ENCODE measurements at places on chromosomes 12 and 14. TPM values are rescaled to one million over a fixed set of nuclear protein-coding genes. Genes with fewer than 3 reads are reported as not detected.

CCDC38 gene
- not detected for total RNA-seq

GAS2L3 gene
- total RNA-seq, result 24.5 TPM

- no peak for DNase-seq
Observed at GRCh38 chr14:105161964-105162668, 6.5 kb downstream of the JAG2 start.

GRCh38 chr12:52601671-52602070, 408 bp upstream of the KRT72 start:
- DNase-seq, result no peak

GRCh38 chr12:76183459-76184186, 99.1 kb upstream of the NAP1L1 start:
- peak; percentile 96 for DNase-seq

GRCh38 chr12:130251236-130251780, 86.4 kb upstream of the PIWIL1 start:
- DNase-seq, result no peak

LYZ gene
- not detected for total RNA-seq

NYNRIN gene
- 11.6 TPM for total RNA-seq

COL2A1 gene
- total RNA-seq, result under 0.01 TPM

MYF6 gene
- not detected for total RNA-seq

DNA sequence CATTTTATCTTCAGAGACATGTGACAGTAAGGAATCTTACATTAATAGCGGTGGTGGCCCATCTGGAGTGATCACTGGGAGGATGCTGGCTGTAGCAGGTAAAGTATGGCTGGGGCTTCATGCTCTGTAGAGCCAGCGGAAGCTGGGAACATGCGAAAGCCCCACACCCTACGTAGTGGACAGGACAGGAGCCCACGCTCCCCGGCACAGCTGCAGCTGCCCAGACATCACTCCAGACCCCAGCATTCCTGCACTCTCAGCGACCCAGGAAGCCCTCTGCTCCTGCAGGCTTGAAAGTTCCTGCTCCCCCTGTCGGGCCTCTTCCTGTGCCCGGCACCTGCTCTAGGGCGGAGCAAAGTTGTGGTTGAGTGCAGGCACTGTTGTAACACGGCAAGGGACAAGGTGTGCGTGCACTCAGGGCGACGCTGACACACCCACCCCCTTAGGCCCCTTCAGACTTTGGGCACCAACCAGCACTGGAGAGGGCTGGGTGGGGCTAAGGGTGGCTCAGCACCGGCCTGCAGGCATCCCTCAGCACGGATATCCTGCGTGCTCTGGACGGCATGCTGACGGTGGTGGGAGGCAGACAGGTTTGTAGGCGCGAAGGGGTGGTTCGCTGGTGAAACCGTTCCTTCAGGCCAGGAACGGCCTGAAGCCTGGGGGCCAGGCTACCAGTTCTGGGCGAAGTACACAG, 568.3 kb downstream of the FSCB start:
- DNase-seq, result no peak

GRCh38 chr12:14560904-14561574, 6.6 kb downstream of the PLBD1 start:
- no peak for DNase-seq

HOXC5 gene
- 1.3 TPM for total RNA-seq

DNA sequence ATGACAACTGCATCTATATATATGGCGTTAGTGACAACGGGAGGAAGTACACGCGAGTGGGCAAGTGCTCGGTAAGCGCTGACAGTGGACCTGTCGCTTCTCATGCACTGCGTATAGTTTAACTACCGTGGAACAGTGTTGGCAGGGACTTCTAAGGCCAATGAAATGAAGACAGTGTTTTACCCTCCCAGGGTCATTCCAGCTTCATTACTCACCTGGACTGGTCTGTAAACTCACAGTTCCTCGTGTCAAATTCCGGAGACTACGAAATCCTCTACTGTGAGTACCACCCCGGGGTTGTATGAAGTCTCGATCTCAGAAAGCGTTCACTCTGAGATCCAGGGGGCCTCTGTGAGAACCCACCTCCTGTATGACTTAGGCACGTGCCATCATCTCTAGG, 129.2 kb upstream of the EVL start:
- DNase-seq, result no peak

GRCh38 chr12:112297188-112297587, 85.0 kb downstream of the HECTD4 start:
- DNase-seq, result no peak

EML5 gene
- total RNA-seq, result 0.86 TPM

- no peak for DNase-seq
Observed at GRCh38 chr12:63928305-63928704, 83.8 kb downstream of the SRGAP1 start.

DNA sequence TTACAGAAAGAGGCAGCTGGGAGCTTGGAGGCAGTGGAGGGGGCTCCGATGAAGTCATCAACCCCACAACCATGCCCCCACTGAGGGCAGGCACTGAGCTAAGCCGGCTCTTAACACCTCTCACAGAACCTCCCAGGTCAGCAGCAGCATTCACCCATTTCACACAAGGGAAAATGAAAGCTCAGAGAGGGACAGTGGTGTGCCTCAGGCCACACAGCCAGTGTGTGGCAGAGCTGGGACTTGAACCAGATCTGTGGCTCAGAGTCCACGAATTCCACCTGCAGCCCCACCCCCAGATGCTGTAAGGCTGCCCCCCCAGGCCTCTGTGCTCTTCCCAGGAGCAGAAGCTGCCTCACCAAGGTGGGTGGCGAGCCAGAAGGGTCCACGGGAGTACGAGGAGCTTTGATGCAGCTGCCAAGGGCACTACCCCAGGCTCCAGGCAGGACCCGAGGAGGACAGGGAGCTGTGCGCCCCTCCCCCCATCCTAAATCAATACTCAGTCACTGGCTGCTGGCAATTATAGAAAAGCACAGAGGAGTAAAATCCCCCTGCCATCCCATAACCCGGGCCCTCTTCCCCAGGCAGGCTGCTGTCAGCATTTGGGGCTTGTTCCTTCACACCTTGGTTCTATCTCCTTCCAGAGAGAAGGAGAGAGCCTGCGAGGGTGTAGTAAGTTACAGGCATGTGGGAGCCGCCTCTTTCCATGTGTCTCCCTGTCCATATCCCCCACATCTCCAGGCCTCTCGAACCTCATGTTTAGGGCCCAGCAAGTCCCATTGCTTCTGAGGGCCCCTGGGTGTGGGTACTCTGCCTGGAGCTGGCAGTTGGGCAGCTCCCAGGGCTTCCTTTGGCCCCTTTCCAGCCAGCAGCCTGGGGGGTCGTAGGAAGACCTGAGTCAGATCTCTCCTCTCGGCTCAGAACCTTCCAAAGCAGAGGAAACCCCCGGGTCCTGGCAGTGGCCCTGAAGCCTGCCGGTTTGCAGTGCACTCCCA, 47.6 kb downstream of the FAM222A start:
- DNase-seq, result no peak

DNA sequence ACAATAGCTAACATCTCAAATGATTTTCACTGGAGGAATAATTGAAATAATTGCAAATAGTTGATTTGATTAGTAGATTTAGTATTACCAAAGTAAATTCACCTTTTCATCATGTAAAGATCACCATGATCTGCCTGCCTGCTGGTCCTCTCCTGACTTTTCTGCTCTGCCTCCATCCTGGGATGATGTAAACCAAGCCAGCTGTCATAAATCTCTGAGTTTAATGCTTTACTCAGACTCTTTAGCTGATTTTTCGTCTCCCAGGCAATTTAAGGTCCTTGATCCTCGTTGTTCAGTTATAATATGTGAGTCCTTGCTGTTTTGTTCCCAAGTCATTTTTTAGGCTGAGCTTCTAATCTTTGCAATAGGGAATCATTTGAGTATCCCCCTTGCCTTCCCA, 138.0 kb downstream of the ANO4 start:
- no peak for DNase-seq

DNA sequence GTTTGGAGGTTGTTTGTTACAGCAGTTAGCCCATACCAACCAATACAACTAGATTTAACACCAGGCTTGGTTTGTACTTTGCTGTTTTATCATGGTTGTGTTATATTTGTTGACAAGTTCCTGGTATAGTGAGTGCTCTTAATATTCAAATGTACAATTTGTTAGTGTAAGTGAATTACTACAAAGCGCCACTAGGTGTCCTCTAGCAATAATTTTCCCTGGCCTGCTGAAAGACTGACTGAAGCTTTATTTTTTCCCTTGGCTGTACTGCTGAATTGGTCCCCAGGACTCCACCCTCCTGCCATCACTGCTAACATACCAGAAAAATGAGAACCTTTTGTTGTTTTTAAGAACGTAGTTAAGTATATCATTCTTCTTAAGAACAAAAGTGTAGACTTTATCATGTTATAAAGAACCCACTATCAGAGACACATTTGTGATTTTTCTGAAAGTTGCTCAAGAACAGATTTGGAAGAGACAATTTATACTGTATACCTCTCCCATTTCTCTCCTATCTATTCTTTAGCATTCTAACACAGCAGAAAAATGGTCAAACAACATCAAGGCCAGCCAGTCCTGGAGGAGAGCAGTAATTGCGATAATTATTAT, 75.3 kb upstream of the FAR2 start:
- peak; percentile 55 for DNase-seq

TTC9 gene
- total RNA-seq, result under 0.01 TPM

- DNase-seq, result peak; percentile 18
Observed at GRCh38 chr12:27246774-27247173, 2.7 kb downstream of the STK38L start.

DNA sequence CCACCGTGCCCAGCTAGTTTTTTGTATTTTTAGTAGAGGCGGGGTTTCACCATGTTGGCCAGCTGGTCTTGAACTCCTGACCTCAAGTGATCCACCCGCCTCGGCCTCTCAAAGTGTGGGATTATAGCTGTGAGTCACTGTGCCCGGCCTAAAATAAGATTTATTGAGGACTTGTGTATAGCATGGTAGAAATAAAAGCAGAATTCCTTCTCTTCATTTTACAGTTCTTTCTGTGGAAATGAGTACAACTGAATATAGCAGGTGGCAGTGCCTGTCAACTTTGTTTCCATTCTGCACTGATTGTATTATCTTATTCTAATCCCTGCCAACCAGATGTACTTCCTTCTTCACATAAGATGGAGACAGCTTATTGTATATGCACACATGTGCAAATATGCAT, 41.0 kb downstream of the DIP2B start:
- DNase-seq, result peak; percentile 71

DNA sequence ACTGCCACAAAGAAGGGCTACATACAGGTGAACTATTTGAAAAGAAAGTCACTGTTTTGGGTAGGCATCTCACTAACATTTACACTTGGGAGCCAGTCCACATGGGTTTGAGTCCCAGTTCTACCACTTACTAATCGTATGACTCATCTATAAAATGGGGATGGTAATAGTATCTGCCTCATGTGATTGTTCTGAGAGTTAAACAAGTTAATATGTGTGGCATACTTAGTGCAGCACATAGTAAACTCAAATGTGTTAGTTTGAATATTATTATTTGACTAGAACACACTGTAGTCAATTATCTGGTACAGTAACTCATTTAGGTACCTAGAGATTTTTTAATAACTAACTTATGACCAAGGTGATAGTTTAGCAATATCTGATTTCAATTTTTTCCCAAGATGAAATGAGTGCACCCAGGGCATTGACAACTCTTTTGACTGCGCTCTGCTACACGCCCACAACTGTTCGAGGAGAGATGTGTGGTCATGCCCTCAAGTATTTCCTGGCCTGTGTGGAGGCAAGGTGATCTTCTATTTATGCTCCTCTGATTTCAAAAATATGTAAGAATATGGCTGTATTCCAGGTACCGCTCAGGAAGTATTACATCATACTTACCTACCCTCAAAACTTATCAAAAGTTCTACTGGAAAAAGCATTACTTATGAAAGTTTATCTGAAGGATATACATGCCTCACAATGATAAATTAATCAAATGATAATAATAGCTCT, 210.6 kb upstream of the EGLN3 start:
- no peak for DNase-seq

- DNase-seq, result no peak
Observed at GRCh38 chr14:40911141-40911540, 695.5 kb upstream of the LRFN5 start.

FBLN5 gene
- total RNA-seq, result 77.7 TPM

LRIG3 gene
- total RNA-seq, result 97.2 TPM

DNA sequence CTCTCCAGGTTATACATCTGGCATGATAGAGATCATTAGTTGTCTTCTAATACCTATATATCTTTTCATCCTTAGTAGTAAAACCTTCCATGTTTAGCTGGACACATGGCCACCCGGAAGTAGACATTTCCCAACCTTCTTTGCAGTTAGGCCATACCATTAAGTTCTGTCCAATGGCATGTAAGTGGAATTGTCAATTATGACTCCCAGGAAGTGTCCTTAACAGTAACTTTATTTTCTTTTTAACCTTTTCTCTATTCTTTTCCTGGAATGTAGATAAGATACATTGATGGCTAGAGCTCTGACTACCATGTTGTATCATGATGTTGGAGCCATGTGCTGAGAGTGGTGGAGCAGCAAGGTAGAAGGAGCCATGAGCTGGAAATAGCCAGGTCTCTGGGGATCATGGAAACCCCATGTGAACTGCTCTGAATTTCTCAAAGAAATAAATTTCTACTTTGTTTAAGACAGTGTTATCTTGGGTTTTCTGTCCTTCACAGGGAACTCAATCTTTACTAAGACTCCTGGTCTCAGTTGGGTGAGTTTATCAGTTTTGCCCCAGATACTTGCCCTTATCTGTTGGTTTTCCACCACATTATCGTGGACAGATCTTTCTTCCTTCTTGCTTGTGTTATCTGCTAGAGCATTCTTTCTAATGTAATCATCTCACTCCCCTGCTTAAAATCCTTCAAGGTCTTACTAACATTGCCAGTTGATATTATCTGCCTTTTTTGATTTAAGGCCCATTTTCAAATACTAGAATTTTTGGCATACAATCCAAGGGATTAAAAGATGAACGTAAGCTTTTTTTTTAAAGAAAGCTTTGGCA, 5.1 kb upstream of the LTA4H start:
- DNase-seq, result no peak

CMA1 gene
- not detected for total RNA-seq

PKP2 gene
- 9.5 TPM for total RNA-seq

GRCh38 chr12:81530352-81530751, 228.8 kb downstream of the PPFIA2 start:
- peak; percentile 36 for DNase-seq

IPO8 gene
- 35.4 TPM for total RNA-seq

DNA sequence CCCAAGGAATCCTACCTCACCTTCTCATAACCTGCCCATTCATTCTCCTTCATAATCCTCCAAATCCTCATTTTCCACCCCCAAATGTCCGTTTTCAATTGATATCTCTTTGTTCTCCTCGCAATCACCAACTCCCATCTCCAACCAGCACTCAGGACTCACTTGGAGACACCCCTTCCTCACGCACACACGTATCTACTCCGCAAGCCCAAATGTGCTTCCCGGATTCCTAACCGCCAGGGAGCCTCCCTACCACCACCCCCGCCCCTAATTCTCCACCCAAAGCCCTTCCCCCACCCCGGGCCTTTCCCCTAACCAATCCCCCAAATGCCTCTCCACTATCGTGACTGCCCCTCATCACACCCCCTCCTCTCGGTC, 304 bp downstream of the KCTD10 start:
- no peak for DNase-seq

- DNase-seq, result no peak
Observed at GRCh38 chr14:70890826-70891659, 16.2 kb upstream of the PCNX1 start.

GRCh38 chr12:93823616-93824391, 146.6 kb downstream of the CRADD start:
- peak; percentile 56 for DNase-seq
